ENCODE measurements at places on chromosomes 13 and 19.

DNA sequence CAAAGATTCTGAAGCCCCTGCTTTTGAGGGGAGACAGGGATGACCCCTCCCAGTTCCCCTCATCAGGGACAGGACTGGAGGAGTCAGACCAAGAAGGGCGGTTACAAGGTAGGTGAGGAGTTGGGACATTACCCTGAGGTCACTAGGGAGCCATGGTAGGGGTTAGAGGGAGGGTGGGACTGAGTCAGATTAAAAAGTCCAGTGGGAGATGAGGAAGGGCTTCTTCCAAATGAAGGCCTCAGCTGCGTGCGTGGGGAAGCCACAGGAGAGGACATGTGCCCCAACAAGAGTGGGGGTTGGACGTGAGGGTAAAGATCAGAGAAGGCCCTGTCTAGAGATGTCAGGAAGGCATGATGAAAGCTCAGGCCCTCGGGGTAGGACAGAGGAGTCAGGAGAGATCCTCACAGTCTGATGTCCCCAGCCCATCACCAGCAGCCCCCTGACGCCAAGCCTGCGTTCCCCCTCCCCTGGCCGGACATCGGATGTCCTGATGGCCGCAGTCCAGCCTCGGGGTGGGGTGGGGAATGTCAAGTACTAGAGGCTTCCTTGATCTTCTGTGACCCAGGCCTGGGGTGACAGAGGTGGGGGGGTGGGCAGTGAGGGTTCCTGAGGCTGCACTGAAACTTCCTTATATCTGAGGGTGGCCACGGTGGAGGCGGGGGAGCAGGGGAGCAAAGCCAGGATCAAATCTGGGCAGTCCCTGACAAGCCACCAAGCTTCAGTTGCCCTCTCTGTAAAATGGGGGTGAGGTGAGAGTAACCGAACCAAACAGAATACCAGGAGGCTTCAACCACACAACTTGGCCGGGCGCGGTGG lies 6.5 kb upstream of the MFSD12 start:
- DNase-seq, result no peak

GRCh38 chr19:16372065-16372915 lies 47.7 kb downstream of the KLF2 start:
- DNase-seq, result no peak

DNA sequence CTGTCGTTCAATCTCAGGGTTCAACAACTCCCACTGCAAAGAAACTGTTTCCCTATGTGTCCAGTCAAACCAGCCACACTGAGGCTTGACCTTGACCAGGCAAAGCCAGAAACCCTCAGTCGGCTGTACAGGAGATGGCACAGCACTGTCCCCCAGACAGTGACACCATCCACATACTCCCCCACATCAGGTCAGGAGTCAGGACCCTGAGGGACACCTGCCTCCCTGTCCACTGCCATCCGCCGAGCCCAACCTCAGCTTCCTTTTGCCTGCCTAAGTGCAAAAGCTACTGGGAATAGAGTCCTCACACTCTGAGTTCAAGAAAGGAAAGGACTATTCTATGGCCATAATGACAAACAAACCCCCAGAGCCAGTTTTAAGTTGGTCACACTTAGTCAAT lies 66.8 kb downstream of the ATP7B start:
- no peak for DNase-seq

DNA sequence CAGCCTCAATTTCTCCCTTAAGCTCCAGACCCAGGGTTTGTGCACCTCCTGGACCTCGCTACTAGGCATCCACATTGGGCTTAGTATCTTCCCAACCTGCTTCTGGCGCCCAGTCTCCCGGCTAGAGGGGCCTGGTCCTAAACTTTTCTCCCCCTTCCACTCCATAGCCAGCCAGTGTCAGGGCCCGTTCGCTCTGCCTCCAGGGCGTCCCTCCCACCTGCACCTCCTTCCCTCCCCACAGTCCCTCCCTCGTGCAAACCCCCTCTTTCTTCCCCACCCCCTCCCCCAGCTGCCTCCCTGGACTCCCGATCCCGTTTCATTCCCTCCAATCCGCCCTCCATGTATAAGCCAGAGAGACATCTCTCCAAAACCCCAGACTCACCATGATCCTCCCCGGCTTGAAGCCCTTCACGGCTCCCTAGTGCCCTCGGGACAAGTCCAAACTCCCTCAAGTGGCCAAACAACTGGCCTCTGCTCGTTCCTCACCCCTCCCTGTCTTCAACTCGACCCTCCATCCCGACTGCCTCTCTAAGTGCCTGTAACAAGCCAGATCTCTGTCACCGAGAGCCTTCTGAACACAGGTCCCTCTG lies 997 bp upstream of the SAMD4B start:
- DNase-seq, result no peak

GRCh38 chr19:56623006-56623405 lies 20.0 kb upstream of the SMIM17 start:
- DNase-seq, result no peak
